ENCODE measurements at places on chromosomes 16 and 17.

DNA sequence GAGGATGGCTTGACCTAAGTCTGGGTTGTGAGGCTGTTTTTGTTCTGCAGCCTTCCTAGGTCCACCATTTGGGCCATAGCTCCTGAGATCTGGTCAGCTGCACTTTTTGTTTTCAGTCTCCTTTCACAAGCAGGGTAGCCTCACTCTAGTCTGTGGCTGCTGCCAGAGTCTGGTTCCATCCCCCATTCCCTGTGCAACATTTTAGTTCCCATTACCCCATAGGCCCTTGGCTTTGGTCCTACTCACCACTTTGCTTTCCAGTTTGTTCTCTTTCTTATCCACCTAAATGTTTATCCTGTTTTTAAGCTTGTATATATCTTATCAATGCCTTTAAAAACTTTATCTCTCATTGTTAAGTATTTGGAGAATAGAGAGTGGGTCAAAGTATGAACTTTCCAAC lies 6.5 kb upstream of the XYLT2 start:
- DNase-seq, result no peak

GRCh38 chr16:58461056-58461455 lies 38.9 kb upstream of the NDRG4 start:
- no peak for DNase-seq

- no peak for DNase-seq
These were observed 25.5 kb downstream of the GPR142 start for GRCh38 chr17:74392848-74393247.

- no peak for DNase-seq
These were observed 189.2 kb downstream of the SEC14L1 start for GRCh38 chr17:77329741-77330531.

GRCh38 chr17:42182927-42183734 lies 2.1 kb downstream of the HCRT start:
- no peak for DNase-seq

- no peak for DNase-seq
These were observed 161.5 kb upstream of the TOX3 start for GRCh38 chr16:52708476-52708875.

- DNase-seq, result no peak
These were observed 108.8 kb downstream of the ELAC2 start for GRCh38 chr17:12909046-12909445.

- DNase-seq, result no peak
These were observed 21.8 kb downstream of the SREBF1 start for GRCh38 chr17:17815062-17815406.

DNA sequence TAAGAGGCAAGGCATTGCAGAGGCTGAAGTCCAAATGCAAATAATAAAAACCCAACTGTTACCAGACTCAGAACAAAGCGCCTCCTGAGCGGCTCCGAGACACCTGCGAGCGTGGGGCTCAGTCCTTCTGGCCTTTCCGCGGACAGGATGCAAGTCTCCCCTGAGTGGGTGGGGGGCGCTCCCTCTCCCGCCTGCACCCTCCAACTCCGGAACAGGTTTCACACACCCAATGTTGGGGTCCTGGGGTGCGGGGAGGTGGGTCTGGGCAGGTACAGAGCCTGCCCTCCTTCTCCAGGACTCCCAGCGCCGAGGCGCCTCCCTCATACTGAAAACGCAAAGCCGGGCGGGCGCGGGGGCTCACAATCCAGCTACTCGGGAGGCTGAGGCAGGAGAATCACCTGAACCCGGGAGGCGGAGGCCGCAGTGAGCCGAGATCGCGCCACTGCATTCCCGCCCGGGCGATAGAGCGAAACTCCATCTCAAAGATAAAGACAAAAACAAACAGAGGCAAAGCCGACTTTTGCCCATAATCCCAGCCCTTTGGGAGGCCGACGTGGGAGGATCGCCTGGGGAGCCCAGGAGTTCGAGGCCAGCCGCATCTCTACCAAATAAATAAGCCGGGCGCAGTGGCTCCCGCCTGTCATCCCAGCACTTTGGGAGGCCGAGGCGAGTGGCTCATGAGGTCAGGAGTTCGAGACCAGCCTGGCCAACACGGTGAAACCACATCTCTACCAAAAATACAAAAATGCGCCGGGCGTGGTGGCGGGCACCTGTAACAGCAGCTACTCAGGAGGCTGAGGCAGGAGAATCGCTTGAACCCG lies 893 bp downstream of the GINS2 start:
- no peak for DNase-seq

DNA sequence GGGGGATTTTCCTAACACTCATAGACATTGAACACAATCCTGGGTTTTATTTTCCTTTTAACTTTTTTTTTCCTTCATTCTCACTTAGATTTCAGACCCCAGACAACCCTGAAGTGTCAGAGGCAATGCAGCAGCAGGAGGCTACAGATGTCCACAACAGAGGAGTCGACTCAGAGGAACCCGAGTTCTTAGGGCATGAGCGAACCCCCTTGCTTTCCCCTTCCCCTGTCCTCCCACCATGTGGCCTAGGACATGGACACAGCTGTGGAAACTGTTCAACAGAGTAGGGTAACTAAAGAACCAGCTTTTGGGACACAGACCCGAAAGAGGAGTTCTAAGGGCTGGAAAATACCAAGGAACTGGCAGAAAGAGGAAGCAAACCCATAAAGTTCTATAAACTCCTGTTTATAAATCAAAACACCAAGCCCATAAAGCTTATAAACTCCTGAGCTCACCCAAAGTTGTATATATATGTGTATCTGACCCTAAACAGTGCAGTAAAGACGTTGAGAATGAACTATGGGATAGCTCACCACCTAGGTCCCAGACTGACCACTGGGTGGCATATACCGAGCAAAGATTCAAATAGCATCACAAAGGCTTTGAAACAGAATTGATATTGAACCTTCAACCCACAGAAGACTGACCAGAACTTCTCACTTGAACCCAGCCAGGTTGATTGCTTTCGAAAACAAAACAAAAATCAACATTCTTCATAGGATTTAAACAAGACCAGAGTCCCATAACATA lies 33.9 kb downstream of the CMTM4 start:
- no peak for DNase-seq

- DNase-seq, result no peak
These were observed 94.5 kb downstream of the PCTP start for GRCh38 chr17:55845385-55845784.

DNA sequence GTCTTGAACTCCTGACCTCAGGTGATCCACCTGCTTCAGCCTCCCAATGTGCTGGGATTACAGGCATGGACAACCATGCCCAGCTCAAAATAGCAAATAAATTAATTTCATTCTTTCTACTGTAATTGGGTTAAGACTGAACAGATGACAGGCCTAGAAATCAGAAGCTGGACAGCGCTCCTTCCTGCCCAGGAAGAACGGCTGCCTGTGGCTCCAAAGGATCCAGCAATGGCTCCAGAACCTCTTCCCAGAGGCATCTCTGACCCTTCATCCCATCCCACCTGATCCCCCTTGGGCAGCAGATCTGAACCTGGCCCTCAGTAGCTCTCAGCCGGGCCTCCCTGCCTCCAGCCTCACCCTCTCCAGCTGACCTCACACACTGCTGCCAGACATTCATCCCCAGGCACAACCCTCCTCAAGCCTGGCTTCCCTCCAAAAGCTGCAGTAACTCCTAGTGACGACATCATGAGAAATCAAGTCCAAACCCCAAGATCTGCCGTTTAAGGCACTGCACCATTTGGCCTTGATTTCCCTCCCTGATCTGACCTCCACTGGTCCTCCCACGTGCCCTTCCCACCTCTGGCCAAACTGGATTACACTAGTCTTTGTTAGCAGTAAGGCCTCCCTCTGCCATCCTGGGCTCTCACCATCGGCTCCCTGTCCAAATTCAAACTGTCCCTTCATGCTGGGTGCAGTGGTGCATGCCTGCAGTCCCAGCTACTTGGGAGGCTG lies 3.1 kb upstream of the MIF4GD start:
- DNase-seq, result no peak

DNA sequence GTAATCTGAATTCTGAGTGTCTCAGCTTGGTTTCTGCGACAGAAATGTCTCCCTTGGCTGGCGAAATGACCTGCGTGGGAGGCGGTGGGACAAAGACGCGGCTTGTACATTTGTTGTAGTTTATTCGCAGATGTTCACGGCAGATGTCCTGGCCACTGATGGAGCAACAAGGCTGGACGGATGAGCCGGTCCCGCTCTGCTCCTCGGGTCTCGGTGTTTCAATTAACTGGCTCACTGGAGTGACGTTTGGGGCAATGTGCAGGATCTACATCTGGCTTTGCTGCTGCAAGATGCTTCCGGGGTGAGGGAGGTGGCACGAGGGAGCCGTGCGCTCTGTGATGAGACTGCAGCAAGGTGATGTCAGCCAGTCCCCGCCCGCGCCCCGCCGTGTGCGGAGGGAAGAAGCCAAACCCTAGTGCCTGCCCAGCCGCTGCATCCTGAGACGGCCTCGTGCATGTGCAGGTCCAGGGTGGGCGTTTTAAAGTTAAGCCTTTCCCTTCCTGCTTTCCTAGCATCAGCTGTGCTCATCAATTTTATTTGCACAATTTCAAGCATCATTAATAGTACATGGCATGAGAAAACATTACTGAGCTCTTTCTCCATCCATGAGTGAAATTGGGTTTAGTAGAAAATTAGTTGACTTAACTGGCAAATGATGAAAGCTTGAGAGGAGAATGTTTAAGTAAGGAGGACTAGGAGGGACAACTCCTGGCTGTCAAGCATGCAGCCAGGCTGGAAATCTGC lies 44.4 kb downstream of the MGAT5B start:
- DNase-seq, result no peak

DNA sequence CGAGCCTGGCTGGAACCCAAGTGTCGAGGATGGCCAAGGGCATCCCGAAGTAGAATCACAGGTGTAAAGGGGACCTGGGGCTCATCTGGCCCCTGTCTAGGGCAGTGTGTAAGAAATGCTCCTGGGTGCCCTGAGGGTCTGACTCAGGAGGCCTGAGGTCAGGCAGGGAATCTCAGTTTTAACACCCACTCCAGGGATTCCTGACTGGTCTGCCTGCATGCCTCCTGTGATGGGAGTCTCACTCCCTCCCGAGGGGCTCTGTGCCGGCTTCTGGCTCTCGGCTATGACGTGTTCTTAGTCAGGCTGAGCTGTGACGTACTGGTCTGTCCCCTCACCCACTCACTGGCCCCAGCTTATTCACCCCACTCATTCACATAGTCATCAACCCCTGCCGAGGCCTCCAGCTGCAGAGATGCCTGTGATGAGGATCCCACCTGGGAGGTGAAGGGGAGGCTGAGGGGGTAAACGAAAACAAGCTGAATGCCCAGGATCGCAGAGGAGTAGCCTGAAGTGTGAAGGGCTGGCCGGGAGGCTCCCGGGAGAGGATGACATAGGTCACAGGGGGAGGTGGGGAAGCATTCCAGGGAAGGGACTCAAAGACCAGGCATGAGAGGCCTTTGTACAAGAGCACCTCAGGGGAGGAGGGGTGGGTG lies 23.8 kb downstream of the FAM83G start:
- DNase-seq, result no peak

Measured in iPS DF 19.7 (cell line).